Activated naive CD4-positive, alpha-beta T cell (primary cell): ENCODE measurements at places on chromosomes 6 and 20.

- DNase-seq, result no peak
These were observed 232.7 kb downstream of the HIVEP2 start for GRCh38 chr6:142712231-142712630.

DNA sequence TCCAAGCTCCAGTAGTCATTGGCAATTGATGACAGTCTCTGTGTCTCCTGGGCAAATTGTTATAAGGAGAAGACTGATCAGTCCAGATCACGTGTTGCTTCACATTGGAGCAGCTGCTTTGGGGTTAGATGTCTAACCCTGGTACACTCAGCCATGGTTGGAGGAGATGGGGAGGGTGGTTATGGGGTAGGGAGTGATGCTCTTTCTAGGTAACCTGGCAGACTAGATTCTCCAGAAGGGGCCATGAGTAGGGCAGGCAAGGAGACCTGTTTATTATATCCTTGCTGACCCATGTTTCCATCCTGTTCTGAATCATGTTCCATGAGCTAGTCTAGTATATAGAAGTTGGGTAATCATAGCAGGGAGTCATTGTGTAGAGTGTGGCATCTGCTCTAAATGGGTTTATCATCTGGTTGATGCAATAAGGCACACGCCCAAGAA lies 50.8 kb upstream of the BACH2 start:
- no peak for DNase-seq

- DNase-seq, result no peak
These were observed 61.7 kb downstream of the FAM217A start for GRCh38 chr6:4017058-4017739.

- DNase-seq, result no peak
These were observed 63.4 kb downstream of the LRRC1 start for GRCh38 chr6:53858196-53858595.

- no peak for DNase-seq
These were observed 15.9 kb downstream of the AGPAT4 start for GRCh38 chr6:161257793-161258457.

- DNase-seq, result no peak
These were observed 37.7 kb downstream of the RANBP9 start for GRCh38 chr6:13673825-13674444.

GRCh38 chr6:30884521-30885480 lies 482 bp downstream of the DDR1 start:
- no peak for DNase-seq

DNA sequence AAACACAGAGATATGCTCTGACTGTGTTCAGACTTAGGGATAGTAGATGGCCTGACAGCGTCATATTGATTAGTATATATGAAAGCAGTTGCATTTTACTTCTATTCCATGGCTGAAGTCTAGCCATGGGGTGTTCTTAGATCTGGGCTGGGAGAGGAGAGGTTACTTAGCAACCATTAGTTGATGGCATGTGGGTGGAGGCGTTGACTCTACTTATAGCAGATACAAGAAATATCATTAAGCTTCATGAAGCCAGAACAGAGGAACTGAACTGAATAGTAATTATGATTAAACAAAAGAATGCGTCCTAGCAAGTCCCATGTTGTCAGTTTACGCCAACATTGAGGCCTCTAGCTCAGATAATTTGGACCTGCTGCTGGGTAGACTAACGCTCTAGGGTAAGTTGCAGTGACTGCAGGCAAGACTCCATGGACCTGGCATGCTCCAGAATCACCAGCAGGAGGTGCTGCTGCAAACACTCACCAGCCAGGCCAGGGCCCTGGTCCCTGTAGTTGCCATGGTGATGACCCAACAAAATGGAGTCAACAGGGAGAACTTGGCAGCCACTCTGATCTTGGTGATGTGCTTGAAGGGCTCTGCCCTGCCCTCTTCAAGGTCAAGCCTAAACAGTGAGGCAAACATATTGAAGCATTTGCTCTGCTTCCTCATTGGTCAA lies 477.3 kb downstream of the PREX1 start:
- DNase-seq, result no peak

GRCh38 chr6:144580771-144581170 lies 295.6 kb downstream of the UTRN start:
- no peak for DNase-seq

DNA sequence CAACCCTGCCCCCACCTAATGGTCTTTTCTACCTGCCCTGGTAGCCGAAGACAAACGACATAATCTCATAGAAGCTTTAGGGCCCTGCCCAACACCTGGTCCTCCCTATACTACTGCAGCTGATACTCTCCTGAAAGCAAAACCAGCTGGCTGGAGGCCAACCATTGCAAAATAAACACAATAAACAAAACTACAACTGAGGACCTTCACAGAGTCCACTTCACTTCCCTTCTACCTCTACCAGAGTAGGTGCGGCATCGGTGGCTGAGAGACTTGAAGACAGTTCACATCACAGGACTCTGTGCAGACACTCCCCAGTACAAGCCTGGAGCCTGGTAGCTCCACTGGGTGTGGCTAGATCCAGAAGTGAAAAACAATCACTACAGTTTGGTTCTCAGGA lies 476.2 kb downstream of the MMUT start:
- no peak for DNase-seq

- DNase-seq, result no peak
These were observed 82.6 kb downstream of the SLC24A3 start for GRCh38 chr20:19295076-19295475.

DNA sequence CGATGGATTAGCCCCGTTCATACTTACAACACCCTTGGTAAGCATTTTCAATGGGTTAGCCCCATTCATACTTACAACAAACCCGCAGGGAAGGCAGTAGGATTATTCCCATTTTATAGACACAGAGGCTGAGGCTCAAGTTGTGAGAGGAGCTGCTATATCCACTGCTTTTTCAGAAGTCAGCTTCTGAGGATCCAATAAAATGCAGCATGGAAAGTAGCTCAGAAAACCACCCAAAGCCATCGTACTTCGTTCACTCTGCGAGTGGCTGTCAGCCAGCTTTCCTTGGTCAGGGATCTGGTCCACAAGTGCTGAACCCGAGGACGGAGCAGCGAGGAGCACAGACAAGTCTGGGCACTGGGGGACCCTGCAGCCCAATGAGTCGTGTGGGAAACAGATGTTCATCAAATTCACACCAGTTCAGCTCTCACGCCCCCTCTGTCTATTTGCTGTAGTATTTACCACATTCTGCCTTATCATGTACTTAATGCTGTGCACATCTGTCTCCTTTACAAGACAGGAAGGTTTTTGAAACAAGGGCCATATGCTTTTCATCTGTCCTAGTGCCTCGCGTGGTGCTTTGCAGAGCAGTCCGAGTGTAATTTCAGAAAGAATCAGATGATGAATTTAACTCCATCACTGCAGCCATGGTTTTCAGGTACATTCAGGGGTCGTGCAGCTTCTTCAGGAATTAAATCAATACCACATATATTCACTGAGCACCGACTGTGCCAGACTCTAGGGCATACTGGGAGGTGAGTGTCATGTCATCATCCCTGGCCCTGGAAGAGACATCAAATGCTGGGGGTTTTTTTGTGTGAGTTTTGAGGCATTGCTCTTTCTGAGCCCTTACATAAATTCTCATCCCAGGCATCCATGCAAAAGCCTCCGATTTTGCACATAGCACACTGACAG lies 256.9 kb downstream of the CDH26 start:
- DNase-seq, result no peak

DNA sequence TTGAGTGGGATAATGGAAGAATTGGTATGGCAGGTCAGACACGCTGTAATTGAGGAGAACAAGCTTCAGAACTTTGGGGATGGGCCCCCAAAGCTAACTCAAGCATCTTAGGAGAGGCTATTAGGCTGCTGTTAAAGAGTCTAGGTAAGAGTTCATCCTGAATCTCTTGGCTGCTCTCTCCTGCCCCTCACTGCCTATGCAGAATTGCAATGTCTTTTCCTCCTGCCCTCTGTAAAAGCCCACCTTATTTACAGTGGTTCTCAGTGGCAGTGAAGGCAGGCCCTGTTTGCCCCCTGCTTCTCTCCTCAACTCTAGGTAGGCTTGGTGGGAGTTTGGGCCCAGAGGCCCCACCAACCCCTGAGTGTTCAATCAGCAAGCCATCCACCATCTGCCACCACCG lies 55.0 kb downstream of the LYRM2 start:
- no peak for DNase-seq

GRCh38 chr20:8909596-8909995 lies 159.3 kb upstream of the PLCB4 start:
- no peak for DNase-seq

DNA sequence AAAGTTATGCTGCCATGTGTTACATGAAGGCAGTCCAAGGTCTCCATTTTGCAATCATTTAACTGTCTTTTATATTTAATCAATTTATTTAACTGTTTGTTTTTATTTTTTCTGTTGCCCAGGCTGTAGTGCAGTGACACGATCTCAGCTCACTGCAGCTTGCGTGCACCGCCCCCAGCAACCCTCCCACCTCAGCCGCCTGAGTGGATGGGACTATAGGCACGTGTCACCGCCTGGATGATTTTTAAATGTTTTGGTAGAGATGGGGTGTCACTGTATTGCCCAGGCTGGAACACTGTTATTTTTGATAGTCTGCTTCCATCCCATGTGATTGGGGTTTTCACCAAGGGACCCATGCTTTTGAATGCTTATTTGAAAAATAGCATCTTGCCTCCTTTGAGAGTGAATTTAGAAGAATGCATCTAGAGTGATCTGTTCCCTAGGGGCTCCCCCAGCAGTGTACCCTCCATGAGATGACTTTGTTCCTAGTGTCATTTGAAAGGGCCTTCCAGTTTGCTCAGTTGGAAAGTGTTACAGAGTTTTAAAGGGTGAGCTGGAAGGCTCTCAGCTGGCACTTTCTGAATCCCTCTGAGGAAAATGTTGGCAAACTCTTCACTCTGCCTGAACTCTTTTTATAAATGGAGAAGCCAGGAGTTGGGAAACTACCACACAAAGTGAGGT lies 143.4 kb downstream of the JARID2 start:
- no peak for DNase-seq

GRCh38 chr6:52183131-52183713 lies 3.0 kb upstream of the IL17A start:
- no peak for DNase-seq

- DNase-seq, result no peak
These were observed at the start of gene MTCL3 for GRCh38 chr6:127518710-127519468. Gene MTCL3 (minus strand): TSS chr6:127519335.

DNA sequence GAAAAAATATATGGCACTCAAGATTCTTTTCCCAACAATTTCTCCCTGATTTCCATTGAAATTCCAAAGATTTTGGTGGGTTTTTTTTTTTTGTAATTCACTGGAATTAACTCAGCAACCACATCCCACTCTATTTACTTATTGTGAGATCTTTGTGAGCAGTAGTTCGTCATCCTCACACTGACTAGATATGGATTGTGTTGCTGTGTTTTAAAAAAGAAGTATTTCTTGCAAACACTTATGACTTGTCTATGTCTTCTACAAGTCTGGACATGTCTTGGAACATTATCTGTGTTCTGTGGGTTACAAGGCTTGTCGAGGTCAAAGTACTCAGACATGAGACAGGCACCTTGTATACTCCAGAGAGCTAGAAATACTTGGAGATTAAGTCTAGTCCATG lies 7.3 kb upstream of the TENT5A start:
- DNase-seq, result no peak

DNA sequence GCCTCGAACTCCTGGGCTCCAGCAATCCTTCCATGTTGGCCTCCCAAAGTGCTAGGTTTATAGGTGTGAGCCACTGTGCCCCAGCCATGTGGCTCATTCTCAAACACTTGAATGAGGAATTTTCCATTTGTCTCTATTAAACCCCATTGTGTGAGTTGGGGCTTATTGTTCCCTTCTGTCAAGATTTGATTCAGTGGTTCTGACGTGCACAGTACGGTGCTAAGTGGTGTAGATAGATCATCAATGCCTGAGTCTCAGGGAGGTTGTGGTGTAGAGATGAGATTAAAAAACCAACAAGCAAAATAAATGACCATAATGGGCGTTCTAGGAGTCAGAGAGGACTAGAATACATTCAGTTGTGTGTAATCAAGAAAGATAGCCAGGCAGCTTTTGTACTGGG lies 335.6 kb downstream of the PRL start:
- no peak for DNase-seq

GRCh38 chr20:52131048-52131643 lies 60.4 kb downstream of the ZFP64 start:
- DNase-seq, result no peak

DNA sequence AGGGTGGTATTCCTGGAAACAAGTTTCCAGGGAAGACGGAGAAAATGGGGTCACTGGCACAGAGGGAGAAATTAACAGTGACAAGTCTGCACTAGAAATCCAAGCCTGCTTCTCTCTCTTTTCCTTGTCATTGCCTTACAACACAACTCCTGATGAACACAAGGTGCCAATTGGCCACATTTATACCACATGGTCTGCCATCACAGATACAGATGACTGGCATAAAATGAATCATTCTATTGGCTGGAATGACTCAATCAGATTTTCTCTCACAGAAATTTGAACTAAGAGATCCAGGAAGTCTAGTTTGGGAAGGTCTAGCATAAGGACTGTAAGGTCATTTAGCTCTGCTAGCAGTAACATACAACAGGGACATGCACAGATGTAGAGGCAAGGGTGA lies 190.3 kb downstream of the LINC00237 start:
- no peak for DNase-seq

DNA sequence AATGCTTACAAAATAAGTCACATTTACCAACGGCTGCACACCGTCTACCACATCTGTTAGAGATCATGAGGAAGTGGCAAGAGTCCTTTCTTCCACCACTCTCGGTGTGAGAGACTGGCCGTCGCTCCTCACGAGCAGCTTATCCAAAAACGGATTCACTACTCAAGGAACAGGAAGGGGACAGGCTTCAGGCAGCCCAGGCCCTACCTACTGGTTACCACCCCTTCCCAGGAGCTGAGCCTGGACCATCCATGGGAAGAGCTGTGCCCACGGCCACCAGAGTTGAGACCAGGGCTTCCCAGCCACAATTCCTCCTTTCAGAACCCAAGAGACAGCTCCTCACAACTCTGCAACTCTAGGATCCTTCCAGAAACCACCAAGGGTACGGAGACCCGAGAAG lies 37.0 kb downstream of the FOXF2 start:
- no peak for DNase-seq

- DNase-seq, result no peak
These were observed 16.8 kb upstream of the CCN5 start for GRCh38 chr20:44698351-44698750.

DNA sequence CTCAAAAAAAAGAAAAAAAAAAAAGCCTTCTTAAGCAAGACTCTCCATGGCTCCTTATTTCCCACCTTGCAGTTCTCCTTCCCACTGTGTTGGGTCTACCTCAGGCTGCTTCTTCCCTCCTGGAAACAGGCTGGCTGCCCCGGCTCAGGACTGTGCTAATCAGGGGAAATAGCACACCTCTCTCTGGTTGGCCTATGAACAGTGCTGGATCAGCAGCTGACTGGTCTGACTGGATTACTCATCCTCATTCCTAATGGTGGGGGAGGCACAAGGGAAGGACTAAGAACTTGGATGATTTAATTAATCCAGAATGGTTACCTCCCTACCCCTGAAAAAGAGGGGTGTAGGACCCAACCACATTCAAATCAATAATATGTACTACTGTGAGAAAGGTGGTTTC lies 3.9 kb upstream of the SRSF3 start:
- DNase-seq, result no peak

DNA sequence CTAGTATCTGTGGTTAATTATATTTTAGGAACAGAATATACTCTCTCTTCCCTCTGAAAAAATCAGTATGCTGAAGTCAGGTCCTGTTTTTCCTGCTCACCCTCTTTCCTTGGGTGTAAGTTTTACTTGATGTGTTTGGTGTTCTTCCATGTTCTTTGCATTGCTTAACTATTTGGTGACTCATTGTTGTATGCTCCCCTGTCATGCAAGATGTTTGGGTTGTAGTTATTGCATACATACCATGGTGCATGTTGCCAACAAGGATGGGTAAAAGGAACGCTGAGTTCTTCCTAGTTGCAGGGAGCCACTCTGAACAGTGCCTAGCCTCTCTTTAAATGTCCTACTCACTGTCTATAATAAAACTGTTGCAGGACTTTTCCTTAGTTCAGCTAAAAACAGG lies 207.9 kb upstream of the LAMP5 start:
- DNase-seq, result no peak
